Fibroblast of lung (primary cell): ENCODE measurements at places on chromosomes 1 and 21.

DNA sequence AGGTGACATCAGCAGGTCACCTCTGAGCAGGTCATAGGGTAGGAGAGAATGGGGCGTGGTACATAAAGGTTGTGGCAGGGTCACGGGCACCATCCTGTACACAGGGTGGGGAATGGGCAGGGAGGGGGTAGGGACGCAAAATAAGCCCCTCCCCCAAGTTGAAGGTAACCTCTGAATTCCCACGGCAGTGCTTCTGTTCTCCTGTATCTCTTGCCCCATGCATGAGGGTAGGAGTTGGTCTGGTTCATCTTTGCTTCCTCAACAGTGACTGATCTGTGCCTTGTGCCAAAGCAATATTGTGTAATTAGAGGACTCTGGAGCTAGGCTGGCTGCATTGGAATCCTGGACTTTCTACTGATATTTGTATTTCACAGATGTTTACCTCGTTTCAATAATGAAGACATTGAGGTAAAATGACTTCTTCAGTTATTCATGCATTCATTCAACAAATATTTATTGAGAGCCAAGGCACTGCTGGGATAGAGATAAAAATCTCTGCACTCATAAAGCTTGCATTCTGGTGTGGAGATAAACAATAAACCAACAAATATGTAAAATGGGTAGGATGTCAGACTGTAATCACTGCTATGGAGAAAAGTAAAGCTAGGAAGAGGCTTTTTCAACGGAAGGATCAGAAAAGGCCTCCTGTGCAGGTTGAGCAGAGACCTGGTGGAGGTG, 18.4 kb upstream of the GFI1 start:
- DNase-seq: no peak

GRCh38 chr1:113389359-113389952, 859 bp upstream of the MAGI3 start:
- DNase-seq: no peak

- peak; percentile 98 for DNase-seq
These were observed 130.8 kb downstream of the HMCN1 start for GRCh38 chr1:185864889-185865517.

GRCh38 chr1:196387766-196388165, 220.5 kb downstream of the KCNT2 start:
- no peak for DNase-seq

GRCh38 chr1:77438236-77438913, 156.6 kb downstream of the AK5 start:
- DNase-seq: peak; percentile 86

- DNase-seq: no peak
These were observed 64.7 kb downstream of the RGL1 start for GRCh38 chr1:183869664-183870063.

DNA sequence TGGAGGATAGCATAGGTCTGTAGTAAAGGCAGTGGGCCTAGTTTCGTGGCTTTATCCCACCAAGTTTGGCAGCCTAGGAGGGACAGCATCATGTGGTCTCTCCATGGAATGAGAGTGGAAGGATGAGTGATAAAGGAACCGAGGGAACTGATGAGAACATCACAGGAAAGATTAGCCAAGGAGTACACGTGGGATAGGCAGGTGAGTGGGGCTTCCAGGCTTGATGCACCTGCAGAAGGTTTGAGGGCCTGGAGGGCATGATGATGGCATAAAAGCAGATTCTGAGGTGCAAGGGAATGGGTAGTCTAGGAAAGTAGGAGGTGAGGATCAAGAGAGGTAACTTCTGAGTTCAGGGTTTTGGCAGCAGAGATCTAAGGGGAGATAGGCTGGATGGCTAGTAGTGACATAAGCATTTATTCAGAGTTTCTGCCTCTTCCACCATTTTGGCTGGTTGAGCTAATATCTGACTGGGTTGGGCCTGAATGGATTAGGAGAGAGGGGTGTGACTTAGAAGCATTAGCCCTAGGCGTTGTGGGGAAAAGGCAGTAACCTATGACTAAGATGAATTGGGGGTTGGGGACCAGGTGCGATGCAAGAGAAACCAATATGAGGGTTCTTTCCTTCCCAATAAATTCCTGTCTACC, 9.1 kb downstream of the PTGFRN start:
- DNase-seq: no peak

GRCh38 chr1:37265786-37266667, 208.4 kb upstream of the ZC3H12A start:
- DNase-seq: no peak

GRCh38 chr1:155182052-155182550, 8.5 kb downstream of the TRIM46 start:
- DNase-seq: no peak

DNA sequence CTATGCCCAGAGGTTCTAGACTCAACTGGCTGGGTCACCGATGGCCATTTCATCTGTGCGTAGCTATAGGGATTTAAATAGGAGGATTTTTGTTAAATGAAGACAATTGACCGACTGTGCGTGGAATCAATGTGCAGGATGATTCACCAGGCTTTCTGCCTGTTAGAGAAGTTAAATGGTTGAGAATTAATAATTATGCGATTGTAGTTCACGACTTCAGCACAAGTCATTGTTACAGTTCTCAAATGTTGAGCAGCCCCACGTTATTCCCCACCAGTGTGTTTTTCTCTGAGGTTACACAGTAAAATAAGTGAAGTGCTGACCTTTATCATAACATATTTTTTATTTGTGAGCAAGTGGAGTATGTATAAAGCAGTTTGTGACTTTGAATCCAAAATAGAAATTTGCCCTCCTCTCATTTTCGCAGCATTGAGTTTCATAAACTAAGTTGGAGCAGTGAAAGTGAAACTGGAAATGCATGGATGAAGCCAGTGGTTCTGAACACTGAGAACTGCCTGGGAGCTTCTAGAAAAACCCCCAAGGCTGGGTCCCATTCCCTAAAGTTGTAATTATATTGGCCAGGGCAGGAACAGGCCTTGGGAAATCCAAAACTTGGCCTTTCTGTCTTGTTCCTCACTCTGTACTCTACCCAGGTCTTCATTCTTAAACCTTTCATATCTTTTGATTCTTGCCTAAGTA, 102.6 kb downstream of the GALNT2 start:
- peak; percentile 33 for DNase-seq

DNA sequence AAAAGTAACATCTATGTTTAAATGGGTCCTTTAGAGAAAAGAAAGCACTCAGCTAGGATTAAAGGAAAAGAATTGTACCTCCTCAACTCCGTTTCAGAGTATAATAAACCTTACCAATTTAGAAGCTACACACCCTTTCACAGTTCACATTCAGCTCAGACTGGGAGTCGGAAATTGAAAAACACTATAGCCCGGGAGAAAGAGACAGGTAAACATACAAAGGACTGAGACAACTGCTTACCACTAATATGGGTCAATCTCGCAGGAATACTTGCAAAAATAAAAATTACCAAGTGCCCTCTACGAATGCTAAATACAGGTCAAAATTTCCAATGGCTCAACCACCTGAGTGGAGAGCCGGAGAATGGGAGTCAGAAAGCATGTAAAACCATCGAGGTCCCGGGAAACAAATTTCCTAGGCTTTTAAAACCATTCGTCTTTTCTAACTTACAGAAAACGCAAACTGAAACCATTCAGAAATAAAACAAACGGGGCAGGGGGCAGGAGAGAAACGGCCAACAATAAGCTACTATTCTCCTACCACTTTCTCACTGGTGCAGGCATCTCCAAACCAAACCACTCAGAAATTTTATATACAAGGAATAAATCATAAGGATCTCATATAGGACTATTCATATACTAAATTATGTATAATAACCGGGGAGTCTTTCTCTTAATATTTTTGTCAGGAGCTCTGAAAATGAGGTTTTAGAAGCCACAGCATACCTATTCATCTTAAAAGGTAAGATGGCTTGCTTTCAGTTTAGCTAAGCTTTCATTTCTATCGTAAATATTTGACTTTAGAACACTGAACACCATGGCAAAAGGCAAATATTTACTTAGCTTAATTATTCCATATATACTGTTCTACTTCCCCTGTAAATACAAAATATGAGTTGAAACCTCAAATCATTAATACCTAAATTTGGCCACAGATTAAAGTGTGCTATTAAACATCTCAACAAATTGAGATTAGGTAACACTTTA, 136.5 kb downstream of the RERE start:
- DNase-seq: no peak

DNA sequence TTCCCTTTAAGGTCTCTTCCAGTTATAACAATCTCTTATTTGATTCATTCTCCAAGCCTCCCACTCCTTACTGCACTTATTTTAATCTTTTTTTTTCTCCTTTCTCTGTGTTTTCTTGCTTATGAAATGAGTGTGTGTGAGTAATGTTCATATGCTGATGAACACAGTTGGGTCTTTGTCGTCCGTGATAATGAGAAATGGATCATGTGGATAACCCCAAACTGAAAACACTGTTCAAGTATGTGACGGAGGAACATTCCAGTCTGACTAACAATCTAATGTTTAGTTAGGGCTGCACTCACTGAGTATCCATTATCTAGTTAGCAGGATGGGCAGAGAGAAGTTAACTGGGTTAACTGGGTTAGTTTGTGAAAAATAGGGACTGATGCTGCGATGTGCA, 253.1 kb upstream of the DUSP10 start:
- peak; percentile 97 for DNase-seq

- DNase-seq: no peak
These were observed 96.4 kb downstream of the OBSCN start for GRCh38 chr1:228304225-228304624.

- no peak for DNase-seq
These were observed 14.9 kb downstream of the PROK1 start for GRCh38 chr1:110465814-110466380.

DNA sequence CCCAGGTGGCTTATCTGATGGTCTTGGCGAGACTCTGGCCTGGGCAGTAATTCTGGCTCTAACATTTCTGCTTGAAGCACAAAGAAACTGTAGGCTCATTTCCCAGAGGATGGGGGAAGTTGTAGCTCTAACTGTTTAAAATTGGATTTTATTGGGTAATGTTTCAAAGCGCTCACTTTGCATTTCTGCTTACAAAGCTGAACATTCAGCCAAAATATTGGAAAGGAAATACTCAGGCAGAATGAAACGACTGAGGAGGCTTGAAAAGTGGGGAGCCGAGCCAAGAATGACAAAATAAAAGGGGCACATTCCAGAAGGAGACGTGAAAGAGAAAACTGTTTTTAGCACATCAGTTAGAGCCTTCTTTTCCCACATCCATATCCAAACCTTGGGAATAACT, 202.6 kb downstream of the GRIK1 start:
- peak; percentile 11 for DNase-seq

DNA sequence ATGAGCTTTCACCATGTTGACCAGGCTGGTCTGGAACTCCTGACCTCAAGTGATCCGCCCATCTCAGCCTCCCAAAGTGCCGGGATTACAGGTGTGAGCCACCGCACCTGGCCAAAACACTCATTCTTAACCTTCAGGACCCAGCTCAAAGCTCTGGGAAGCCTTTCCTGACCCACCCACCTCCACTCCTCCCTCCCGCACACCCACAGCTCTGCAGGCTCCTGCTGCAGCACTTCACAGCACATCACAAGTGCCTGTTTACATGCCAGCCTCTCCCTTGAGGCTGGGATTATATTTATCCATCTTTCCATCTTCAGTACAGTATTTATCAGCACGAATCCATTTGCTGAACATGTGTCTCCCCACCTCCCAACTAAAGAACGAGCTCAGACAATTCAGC, 14.9 kb downstream of the SLC9A1 start:
- no peak for DNase-seq

- no peak for DNase-seq
These were observed 10.7 kb downstream of the ZNF648 start for GRCh38 chr1:182050481-182051448.

GRCh38 chr1:205849619-205850355, at the start of gene PM20D1:
PM20D1 (minus strand) TSS chr1:205850132; CDS start chr1:205850072, 60 bp downstream.
- peak; percentile 78 for DNase-seq

- DNase-seq: peak; percentile 98
These were observed 211.7 kb upstream of the PTGFR start for GRCh38 chr1:78279051-78279450.

GRCh38 chr1:215256936-215257679, 174.6 kb downstream of the KCNK2 start:
- peak; percentile 75 for DNase-seq

GRCh38 chr1:108817811-108818210, 39.1 kb downstream of the AKNAD1 start:
- no peak for DNase-seq

GRCh38 chr1:116031302-116031835, 55.1 kb downstream of the SLC22A15 start:
- no peak for DNase-seq

DNA sequence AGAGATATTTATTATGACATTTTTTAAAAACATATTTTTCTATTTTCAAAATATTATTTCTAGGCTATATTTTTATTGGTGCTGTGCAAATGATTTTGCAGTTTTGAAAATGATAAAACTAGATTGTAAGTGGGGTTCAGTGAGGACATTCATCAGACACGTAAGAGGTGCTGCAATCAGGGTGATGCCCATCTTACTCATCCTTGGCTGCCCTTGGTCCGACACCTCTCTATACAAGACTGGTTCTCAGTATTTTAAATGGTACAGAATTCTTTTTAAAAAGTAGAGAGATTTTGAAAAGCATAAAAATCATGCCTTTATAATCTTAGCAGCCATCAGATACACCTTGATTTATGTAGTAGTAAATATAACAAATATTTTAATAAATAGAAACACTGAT, 24.0 kb downstream of the HENMT1 start:
- DNase-seq: no peak

- no peak for DNase-seq
These were observed 1428.2 kb downstream of the MRPL39 start for GRCh38 chr21:24179110-24179509.

DNA sequence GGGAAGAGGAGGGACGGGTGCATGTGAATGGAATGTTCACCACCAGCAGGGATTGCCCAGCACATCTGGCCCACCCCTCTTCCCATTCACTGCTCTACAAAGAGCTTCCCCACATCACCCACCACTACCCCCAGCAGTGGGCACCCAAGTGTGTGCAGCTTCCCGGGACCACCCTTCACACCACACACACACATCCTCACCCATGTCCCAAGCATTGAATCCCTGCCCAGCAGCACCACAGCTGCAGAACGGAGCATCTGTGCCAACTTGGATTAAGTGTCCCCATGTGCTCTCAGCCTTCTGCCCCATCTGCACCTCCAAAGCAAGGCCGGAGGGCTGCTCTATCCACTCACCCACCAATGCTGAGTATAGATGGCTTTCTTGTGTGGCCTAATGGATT, 141.4 kb downstream of the PSMG1 start:
- no peak for DNase-seq

DNA sequence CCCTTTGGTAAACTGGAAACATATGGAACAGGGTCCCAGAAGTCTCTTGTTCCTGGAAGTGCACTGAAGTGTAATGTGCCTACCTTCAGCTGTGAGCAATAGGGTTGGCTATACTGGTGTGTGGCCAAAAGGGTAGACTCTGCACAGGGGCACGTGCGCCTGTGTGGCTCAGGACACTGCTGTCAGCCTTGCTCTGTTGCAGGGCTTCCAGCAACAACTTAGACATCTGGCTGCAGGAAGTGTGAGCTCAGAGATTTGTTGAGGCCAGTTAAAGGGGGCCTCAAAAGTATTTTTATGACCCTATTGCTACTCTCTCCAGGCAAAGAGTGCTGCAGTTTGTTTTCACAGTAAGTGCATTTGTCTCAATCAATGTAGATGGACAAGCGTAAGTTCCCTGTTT, 7.5 kb downstream of the CTPS1 start:
- no peak for DNase-seq
